GM23248 (cell line): ENCODE measurements at places on chromosomes 4 and X. TPM values are rescaled to one million over a fixed set of nuclear protein-coding genes. Genes with fewer than 3 reads are reported as not detected.

- peak; percentile 69 for DNase-seq
Measured at GRCh38 chr4:26319949-26320537, 771 bp upstream of the RBPJ start.

- DNase-seq: peak; percentile 34
Measured at GRCh38 chr4:13248621-13249298, 235.4 kb downstream of the RAB28 start.

DNA sequence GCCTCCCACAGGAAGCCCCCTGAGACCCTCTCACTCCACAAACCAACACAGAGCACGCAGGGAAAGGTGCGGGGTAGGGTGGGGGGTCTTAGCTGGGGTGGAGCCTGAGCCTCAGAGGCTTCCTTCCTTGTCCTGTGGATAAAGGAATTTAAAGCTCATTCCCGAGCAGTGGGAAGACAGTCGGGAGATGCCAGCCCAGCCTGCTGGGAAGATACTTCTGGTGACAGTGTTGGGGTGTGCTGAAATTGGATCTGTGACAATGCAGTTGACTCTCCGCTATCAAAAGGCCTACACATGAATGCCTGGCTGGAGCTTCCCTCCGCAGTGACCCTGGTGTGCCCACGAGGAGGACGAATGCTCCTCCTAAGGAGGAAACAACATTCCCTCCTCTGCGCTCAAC, 45.5 kb downstream of the JAKMIP1 start:
- DNase-seq: no peak

- DNase-seq: peak; percentile 96
Measured at GRCh38 chr4:82865592-82865991, 25.4 kb downstream of the SEC31A start.

DNA sequence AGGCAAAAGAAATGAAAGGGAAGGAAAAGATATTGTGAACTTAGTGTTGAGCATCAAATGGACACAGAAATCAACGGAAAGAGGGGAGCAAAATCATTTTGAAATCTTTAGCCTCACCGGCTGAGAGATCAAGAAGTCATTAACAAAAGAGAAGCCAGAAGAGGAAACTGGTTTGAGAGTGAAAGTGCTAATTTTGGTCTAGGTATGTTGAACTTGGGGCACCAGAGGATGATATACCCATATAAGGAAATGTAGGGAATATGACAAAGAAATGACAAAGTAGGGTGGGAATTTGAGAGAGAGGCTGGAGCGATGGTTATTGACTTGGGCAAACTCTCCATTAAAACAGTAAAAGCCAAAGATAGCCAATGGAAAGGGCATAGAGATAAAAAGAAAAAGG, 183.4 kb upstream of the ATOH1 start:
- DNase-seq: no peak

DNA sequence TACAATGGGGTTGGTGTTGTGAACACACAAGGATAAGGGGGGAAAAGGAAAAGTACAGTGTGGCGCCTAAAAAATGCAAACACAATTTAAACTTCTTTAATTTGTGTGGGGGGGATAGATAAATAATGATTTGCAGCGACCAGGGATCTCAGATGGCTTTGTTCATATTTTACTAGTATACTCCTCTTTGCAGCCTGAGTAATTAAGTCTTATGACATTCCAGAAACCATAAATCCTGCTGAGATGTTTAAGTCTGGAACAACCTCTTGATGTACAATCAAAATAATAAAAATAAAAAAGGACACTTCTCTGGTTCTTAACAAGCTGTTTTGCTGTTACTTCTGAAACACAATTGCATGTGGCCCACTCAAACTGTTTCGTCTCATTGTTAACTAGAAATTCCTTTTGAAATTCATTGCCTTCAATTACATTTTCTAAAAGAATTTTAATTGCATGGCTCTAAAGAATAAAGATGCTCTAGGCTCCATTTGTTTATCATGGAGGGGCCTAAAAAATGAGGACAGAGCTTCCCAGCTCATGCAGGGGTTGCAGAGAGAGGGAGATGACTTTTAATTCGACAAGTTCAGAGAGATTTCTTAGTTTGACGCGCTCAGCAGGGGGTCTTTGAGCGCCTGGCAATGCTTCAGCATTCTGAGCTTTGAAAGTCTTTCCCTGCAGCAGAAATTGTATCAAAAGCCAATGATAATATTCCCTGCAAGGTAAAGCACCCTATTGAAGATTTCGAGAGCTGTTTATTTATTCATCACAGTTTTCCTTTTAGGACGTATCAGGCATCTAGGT, 892.4 kb upstream of the TENM3 start:
- no peak for DNase-seq

The SPANXA2 gene
- total RNA-seq: not detected in 2 replicates

The TLR10 gene
- total RNA-seq: not detected in 2 replicates

The MSMO1 gene
- total RNA-seq: 72.2 and 80.9 TPM in 2 replicates

The DRP2 gene
- total RNA-seq: 0.22 TPM in 1 of 2 replicates, not detected in the other
